ENCODE measurements at places on chromosomes 16 and 17.
A peak's percentile ranks its signal among the peaks of the same experiment; 100 is the strongest.

- no peak for DNase-seq
Measured at GRCh38 chr17:1047177-1047878, 50.4 kb downstream of the TIMM22 start.

DNA sequence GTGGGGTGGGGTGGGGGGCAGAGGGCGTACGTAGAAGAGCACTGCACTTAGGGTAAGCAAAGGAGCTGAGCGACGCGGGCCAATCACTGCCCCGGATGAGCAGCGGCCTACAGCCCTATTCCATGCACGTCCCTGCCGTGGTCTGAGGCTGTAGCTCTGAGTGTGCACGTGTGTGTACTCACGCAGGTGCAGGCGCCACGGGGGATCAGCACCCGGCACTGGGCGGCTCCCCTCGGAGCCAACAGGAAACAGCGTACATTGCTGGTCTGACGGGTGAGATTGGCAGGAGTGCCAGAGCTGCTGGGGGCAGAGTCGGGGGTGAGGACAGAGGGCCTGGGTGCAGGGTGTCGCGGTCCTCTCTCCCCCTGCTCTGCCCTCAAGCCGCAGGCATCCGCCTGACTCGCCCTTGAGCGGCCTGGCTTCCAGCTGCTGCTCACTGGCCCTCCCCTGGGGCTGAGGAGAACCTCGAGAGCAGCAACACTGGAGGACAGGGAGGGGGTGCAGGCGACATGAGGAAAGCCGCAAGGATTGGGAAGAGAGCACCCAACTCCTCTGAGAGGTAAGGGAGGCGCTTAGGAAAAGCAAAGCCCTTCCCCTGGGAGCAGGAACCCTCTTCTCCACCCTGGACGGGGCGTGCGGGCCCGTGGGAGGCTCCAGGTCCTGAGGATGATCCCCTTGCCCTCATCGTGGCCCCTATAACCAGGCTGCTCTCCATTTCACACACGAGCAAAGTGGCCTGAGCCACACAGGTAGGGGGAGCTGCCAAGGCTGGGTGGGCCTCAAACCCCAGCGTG lies 57.8 kb downstream of the ENGASE start:
- no peak for DNase-seq

GRCh38 chr17:44309472-44309871 lies 1.1 kb downstream of the RUNDC3A start:
- DNase-seq, result no peak

DNA sequence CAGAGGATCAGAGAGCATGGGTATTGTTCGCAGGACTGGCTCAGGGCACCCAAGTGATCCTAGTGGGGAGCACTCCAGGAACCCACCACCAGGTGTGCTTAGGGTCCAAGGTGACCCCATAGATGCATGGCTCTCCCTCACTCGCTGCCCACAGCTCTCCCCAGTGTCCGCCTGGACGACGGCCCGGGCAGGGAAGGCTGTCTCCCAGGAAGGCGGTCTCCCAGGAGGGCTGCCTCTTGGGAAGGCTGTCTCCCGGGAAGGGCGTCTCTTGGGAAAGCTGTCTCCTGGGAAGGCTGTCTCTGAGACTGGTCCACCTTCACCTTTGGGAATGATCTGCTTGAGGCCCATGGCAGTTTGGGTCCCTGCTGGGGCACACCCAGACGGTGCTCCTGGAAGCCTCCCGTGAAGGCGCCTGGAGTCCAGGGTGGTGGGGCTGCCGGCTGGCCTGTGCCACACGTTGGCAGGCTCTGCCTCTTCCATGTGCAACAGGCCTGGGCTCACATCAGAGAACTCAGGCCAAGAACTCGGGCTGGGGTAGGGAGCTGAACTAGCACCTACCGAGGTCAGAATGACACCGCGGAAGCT lies 5.0 kb downstream of the ECI1 start:
- DNase-seq, result no peak

- peak; percentile 85 for DNase-seq
Measured at GRCh38 chr17:35373534-35373983, at the start of gene SLFN11. TSS of gene SLFN11 (minus strand) at chr17:35373621. CDS start at chr17:35363807, 9,814 bp downstream.

DNA sequence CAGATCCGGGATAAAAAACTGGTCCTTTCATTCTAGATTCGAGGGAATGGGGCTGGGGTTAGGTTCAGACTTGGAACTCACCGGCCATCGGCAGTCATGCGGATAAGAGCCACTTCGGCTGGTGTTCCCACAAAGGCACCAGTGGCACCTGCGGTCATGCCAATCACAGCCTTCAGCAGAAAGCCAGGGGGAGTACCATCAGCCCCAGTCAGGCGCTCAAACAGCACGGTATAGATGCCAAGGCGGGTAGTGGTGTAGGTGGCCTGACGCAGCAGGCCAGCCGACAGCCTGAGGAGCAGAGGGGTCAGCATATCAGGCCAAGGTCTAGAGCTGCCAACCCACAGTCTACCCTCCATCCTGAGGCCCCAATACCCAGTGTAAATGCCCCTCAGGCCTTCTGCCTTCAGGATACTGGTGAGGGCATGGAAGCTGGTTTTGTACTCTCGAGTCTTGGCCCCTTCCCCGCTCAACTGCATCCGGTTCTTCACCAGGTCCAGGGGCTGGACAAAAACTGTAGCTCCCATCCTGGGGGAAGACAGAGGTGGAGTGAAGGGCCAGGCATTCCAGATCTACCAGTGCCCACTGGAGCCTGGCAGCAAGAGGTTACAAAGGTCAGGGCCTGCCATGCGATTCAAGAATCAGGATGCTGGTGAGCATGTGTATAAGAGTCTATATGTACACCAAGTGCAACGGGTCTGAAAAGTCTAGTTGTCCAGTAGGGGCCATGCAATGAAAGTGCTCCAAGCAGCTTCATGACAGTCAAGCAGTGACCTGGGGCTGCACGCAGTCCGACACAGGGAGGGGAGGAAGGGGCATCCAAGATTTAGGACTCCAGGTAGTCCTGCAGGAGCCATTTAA lies 929 bp downstream of the SLC25A11 start:
- no peak for DNase-seq

- DNase-seq, result no peak
Measured at GRCh38 chr17:69602972-69603371, 188.5 kb downstream of the MAP2K6 start.

- DNase-seq, result no peak
Measured at GRCh38 chr17:15963670-15964110, 18.8 kb downstream of the ADORA2B start.

DNA sequence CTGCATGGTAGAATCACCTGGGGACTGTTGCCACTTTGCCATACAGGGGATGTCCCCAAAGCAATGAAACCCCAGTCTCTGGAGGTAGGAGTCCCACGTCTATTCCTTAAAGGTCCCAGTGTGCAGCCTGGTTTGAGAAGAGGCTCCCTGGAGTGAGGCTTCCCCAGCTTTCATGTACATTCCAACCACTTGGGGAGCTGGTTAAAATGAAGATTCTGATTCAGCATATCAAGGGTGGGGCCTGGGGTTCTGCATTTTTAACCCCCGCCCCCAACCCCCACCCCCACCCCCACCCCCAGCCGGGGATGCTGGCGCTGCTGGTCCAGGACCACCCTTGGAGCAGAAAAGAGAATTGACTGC lies 241.2 kb downstream of the FOXL1 start:
- DNase-seq, result no peak

DNA sequence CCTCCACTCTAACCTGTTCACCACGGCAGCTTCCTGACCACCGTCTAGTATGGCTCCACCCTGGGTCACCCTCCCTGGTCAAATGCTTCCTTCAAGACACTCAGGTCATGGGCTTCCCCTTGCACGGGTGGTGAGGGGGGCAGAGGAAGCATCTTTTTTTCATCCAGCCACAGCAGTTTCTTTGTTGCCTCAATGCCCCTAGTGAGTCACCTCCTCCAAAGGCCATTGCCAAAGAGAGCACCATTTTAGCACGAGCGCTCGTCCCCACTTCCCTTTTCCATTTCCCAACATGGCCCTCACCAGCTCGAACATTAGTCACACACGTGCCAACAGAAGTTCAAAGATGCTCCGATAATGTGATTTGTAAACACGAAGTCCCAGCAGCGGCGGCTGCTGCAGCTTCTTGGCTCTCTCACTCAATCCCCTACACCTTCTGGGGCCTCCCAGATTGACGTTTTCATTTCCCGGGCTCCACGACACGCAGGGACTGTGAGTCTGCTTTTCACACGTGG lies 134.6 kb downstream of the GAS7 start:
- DNase-seq, result peak; percentile 35

DNA sequence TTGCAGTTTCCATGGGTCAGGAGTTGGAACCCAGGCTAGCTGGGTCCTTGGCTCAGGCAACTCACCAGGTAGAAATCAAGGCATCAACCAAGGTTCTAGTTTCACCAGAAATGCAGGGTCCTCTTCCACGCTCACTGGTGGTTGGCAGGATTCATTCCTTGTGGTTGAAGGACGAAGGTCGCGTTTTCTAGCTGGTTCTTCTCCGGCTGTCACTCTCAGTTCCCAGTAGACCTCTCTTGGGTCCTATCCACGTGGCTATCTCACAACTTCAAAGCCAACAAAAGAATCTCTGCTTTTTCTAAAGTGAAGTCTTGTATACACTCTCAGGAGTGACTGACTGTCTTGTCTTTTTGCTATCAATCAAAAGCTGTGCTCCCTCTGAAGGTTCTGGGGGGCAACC lies 146.3 kb upstream of the NOL11 start:
- DNase-seq, result no peak

DNA sequence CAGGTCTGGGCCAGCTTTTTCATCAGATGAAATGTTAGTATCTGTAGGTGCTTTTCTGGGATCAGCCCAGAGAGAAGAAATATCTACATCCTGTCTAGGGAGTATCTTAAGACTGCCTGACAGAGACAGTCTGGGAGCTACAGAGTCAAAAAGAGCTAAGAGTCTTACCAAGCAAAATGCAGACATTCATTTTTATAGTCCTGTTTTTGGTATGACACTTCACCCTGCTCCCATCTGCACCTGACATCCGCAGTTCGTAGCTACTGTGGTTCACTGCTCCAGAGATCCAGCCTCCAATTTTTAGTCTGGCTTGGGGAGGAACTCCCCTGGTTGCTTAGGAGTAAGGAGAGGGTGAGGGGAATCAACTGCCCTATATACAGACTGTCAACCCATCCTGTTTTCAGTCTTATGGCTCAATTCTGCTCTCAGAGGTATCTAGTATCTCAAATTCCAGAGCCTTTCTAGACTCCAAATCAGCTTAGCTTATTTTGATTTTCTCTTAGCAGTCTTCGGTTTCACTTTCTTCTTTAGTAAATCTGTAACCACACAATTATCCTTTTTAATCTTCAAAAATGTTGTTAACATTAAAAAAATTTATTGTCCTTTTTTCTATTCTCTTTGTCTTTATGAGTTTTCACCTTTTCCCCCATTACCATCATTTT lies 97.8 kb downstream of the TMEM100 start:
- no peak for DNase-seq

- no peak for DNase-seq
Measured at GRCh38 chr17:9522074-9522473, 53.5 kb downstream of the STX8 start.
